ENCODE measurements at places on chromosomes 2 and 18.

DNA sequence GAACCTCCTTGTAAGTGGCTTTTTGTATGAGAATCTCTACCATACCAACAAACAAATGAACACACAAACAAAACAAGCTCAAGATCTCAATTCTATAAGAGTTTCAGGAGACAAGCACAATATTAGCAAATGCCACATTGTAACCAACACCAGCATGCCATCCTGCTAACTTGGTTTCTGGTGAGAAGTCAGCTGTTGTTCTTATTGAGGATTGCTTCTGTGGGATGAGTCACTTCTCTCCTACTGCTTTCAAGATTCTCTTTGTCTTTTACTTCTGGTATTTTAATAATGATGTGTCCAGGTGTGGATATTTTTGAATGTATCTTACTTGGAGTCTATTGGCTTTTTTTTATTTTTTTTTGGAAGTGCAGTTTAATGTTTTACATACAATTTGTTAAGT, 131.7 kb downstream of the BCL2L11 start:
- no peak for DNase-seq

- no peak for DNase-seq
These were observed 92.8 kb upstream of the CDH2 start for GRCh38 chr18:28269750-28270149.

DNA sequence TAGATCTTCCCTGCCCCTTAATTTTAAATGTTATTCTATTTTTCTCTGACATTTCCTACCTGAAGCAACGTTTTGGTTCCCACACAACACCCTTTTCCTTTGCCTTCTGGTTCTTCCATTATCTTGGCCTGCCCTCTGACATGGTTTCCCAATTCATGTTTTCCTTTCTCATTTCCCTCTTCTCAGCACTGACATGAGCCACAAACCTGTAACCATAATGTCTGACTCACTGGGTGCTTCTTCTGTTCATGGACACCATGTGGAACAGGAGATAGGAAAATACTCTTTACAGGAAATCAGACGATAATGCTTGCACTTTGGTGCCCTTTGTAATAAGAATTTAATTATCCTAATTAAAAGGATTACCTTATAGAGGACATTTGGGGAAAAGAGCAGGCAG, 142.0 kb downstream of the ZEB2 start:
- DNase-seq, result no peak

DNA sequence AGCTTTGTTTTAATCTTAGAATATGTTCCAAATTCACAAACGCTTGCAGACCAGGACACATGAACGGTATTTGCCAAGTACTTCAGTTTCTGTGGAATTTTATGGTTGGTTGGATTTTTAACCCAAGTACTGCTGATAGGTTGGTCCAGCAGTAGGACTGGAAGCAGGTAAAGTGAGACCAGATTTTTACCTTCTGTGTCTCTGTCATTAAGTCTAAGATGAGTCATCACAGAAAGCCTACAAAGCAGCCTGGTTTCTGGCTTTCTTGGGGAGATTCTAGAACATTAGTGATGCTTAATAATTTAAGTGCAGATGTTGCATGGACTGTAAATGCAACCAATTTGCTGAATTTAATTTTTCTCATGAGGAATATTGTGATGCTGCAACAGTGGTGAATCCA, 100.5 kb downstream of the SCG2 start:
- no peak for DNase-seq

DNA sequence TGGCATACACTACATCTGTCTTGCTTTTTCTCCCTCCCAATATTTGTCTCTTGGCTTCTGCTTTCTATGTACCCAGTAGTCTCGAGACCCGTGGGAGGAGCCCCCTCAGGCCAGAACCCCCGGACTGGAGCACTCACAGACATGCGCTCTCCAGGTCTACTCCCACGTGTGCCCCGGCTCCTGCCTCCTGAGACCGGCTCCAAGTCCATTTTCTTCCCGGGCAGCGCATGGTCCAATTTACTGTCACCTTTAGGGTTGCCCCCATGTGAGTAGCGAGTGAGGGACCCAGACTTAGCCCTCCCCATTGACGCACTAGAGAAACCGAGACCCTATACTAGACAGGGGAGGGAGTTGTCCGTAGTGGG, 11.8 kb upstream of the TEX51 start:
- no peak for DNase-seq

GRCh38 chr2:107591561-107592279, 235.0 kb upstream of the RGPD4 start:
- DNase-seq, result no peak
